ENCODE measurements at places on chromosomes 3 and 15. TPM values are rescaled to one million over a fixed set of nuclear protein-coding genes. Genes with fewer than 3 reads are reported as not detected.
A peak's percentile ranks its signal among the peaks of the same experiment; 100 is the strongest.

The BNIP2 gene
- total RNA-seq, result 68.0 TPM

- H3K4me3 ChIP-seq, result no peak overlapping the region
- H3K36me3 ChIP-seq, result no peaks in the 10 kb centered on the region
- no peak overlapping the region for H3K27ac ChIP-seq
- no peaks in the 10 kb centered on the region for H3K4me1 ChIP-seq
These were observed 731.4 kb downstream of the PLOD2 start for GRCh38 chr3:145429546-145429945.

The GUCA1C gene
- not detected for total RNA-seq

DNA sequence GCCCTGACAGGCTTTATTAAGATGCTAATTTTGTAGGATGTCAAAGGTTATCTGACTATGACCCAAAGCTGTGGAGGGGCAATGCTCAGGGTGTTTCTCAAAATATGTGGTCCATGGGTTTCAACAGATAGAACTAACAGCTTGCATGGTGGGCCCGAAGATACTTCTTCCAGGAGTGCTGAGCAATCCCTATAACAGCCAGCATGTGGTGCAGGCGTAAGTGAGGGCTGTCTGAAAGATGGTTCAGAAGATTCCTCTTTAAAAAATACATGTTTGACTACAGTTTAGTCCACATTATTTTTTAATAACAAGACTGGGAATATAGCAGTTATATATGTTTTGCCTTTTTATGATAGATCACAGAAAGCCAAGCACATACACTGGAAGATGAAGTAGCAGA is 7.6 kb downstream of the SCG3 start:
- no peaks in the 10 kb centered on the region for H3K36me3 ChIP-seq
- H3K4me3 ChIP-seq, result no peak overlapping the region
- no peaks in the 10 kb centered on the region for H3K4me1 ChIP-seq
- DNase-seq, result no peak

DNA sequence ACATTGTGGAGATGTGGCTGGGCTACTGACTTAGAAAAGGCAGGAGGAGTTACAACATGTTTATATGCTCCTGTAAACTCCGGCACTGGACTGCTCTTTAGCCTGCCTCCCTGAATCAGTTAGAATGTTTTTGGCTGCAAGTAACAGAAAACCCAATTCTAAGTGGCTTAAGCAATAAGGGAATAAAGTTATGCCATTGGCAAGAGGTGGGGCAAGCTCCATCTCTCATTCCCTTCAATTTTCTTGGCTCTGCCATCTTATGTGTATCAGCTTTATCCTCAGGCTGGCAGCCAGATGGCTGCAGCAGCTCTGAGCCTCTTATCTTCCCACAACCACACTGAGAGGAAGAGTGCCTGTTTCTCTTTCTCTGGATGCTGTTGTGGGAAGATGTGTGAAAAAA is 22.4 kb upstream of the MEIS2 start:
- H3K4me3 ChIP-seq, result no peak overlapping the region
- no peak overlapping the region for H3K27ac ChIP-seq
- DNase-seq, result no peak
- peaks cover 44% of the 10 kb centered on the region for H3K27me3 ChIP-seq
- H3K4me1 ChIP-seq, result peaks cover 8% of the 10 kb centered on the region

DNA sequence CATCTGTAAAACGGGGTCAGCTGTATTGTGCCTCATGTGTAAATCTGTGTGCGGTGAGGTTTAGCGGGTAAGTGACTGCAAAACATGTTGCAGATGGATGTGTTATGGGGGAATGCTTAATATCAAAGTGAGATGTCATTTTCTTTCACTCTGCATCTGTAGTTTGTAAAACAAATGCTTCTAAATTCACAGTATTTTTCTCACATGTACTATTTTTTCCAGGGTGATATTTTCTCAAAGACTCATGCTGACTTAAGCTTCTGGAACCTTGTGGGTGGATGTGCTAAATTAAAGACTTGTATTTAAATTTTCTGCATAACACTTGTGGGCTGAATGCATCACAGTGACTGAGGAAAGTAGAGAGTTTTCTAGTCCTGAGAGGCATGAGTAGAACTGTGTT is 115.2 kb upstream of the TP63 start:
- H3K4me1 ChIP-seq, result no peaks in the 10 kb centered on the region
- no peaks in the 10 kb centered on the region for H3K27me3 ChIP-seq
- H3K27ac ChIP-seq, result no peak overlapping the region
- DNase-seq, result no peak
- no peak overlapping the region for H3K4me3 ChIP-seq

- no peak overlapping the region for H3K27ac ChIP-seq
- DNase-seq, result no peak
- H3K27me3 ChIP-seq, result peaks cover 4% of the 10 kb centered on the region
- no peaks in the 10 kb centered on the region for H3K4me1 ChIP-seq
- no peaks in the 10 kb centered on the region for H3K36me3 ChIP-seq
- no peak overlapping the region for H3K4me3 ChIP-seq
These were observed 506.2 kb upstream of the ZNF385D start for GRCh38 chr3:22257252-22257651.

DNA sequence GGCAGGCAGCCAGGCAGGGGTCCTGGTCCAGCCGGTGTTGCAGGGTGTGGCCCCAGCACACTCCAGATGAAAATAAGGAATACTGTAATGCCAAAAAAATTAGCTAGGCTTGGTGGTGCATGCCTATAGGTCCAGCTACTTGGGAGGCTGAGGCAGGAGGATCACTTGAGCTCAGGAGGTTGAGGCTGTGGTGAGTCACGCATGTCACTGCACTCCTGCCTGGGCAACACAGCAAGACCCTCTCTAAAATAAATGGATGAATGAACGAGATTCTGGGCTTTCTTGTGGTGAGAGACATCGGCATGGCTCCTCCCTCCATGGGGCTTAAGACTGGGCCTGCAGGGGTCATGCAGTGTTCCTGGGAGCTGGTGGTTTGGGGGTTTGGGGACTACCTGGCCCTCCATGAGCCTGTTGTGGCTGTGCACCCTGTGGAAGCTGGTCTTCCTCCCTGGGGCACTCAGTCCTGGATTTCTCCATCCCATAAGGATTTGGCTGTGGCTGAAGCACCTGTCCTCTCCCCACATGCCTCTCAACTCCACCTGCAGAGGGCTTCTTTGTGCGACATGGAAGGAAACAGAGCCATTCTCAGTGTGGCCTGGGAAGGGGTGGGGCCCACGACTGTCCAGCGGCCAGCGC is 7.6 kb upstream of the RCCD1 start:
- peaks cover 48% of the 10 kb centered on the region for H3K36me3 ChIP-seq
- H3K4me1 ChIP-seq, result no peaks in the 10 kb centered on the region
- H3K4me3 ChIP-seq, result no peak overlapping the region

GRCh38 chr3:135982404-135982761 is 16.9 kb downstream of the PPP2R3A start:
- H3K27me3 ChIP-seq, result no peaks in the 10 kb centered on the region
- H3K36me3 ChIP-seq, result peaks cover 2% of the 10 kb centered on the region
- no peak overlapping the region for H3K4me3 ChIP-seq
- no peak for DNase-seq
- H3K27ac ChIP-seq, result no peak overlapping the region

DNA sequence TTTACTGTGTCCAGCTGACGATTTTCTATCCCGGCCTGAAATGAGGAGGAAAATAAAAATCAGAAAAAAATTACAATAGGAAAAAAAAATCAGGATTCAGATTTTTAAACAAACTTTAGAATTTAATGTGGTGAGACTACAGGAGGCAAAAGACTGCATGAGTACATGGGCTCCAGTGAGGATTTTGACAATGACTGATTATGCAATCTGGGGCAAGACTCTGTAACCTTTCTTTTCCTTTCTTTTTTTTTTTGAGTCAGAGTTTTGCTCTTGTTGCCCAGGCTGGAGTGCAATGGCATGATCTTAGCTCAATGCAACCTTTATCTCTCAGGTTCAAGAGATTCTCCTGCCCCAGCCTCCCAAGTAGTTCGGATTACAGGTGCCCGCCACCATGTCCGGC is 29.9 kb downstream of the SPG11 start:
- no peak overlapping the region for H3K4me3 ChIP-seq
- peaks cover 51% of the 10 kb centered on the region for H3K36me3 ChIP-seq
- H3K4me1 ChIP-seq, result peaks cover 6% of the 10 kb centered on the region
- H3K27me3 ChIP-seq, result no peaks in the 10 kb centered on the region
- H3K27ac ChIP-seq, result peak overlapping the region; percentile 62

The CDC25A gene
- total RNA-seq, result 3.8 TPM

The WDR93 gene
- not detected for total RNA-seq

The SNX22 gene
- total RNA-seq, result 0.31 TPM

DNA sequence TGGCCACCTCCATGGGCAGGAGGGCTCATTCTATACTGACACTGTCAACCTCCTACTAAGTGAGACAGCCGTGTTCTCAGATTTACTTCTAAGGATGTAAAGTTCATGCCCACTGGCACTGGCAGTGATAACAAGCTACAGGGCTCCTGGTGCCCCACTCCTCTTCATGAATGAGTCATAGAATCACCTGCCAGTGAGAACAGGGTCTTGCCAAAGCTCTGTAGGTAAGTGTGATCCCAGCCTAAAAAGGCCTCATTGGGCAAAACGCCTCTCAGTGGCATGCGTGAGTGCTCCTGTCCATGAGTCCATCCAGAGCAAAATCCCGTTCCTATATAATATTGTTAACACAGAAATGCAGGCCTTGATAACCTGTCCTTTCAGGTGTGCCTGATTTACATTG is 17.4 kb downstream of the PXYLP1 start:
- no peaks in the 10 kb centered on the region for H3K36me3 ChIP-seq
- peak; percentile 51 for DNase-seq
- no peak overlapping the region for H3K4me3 ChIP-seq

- H3K27me3 ChIP-seq, result no peaks in the 10 kb centered on the region
- peaks cover 92% of the 10 kb centered on the region for H3K4me1 ChIP-seq
- H3K27ac ChIP-seq, result peak overlapping the region; percentile 88
- H3K4me3 ChIP-seq, result peak overlapping the region; percentile 16
- H3K36me3 ChIP-seq, result peaks cover 77% of the 10 kb centered on the region
These were observed 25.6 kb downstream of the COL8A1 start for GRCh38 chr3:99663977-99664376.

DNA sequence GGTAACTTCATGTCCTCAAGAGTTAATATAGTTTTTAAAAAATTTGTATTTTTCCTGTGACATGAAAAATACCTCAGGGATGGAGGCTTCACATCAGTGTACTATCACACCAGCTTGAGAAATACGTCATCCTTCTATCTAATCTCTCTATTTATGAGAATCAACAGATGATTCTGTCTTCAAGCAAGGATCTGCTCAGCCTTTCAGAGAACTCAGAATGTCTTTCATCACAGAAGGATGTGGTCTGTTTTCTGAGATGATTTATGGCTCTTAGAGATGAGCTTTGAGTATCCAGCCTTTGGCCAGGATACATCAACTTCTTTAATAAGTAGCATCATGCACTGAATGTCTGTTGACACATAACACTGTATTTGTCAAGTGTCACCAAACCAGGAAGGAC is 193.9 kb downstream of the DTWD1 start:
- H3K36me3 ChIP-seq, result no peaks in the 10 kb centered on the region
- H3K27me3 ChIP-seq, result peaks cover 3% of the 10 kb centered on the region
- peaks cover 6% of the 10 kb centered on the region for H3K4me1 ChIP-seq
- no peak overlapping the region for H3K4me3 ChIP-seq
- no peak overlapping the region for H3K27ac ChIP-seq

DNA sequence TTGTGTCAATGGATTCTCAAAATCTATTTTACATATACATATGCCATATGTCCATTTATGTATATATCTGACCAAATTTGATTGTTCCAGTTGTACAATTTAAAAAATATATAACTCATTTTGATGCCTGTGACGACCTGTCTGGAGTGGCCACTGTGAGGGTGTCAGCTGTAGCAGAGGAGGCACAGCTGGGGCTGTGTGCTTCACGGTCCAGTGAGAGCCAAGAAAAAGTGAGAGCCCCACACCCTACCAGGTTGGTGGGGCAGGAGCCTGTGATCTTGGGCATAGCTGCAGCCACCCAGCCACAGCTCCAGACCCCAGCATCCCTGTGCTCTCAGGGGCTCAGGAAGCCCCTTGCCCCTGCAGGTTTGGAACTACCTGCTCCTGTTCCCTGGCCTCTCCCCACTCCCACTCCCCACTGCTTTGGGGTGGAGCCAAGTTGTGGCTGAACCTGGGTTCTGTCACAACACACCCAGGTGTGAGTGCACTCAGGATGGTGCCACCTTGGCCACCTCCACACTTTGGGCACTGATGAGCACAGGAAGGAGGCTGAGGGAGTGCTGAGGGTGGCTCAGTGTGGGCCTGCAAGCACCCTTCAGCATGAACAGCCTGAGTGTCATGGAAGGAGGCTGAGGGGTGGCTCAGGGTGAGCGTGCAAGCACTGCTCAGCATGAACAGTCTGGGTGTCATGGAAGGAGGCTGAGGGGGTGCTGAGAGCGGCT is 161.1 kb upstream of the ROBO1 start:
- no peak for DNase-seq
- no peak overlapping the region for H3K4me3 ChIP-seq
- H3K27me3 ChIP-seq, result no peaks in the 10 kb centered on the region
- H3K36me3 ChIP-seq, result no peaks in the 10 kb centered on the region

DNA sequence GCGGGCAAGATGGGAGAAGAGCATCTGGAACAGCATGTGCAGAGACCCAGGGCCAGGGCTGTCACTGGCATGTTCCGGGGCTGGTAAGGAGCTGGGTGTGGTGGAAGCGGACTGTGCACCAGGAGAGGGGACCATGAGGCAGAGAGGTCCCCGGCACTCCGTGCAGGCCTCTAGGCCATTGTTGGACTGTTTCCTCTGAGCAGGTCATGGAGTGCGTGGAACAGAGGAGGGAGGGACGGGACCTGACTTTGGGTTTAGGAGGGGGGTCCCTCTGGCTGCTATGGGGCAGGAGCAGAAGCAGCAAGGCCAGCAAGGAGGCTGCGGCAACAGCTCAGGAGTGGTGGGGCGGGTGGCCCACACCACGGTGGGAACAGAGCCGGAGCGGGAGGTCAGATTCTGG is 47.1 kb downstream of the TPRA1 start:
- H3K36me3 ChIP-seq, result no peaks in the 10 kb centered on the region
- peaks cover 12% of the 10 kb centered on the region for H3K4me1 ChIP-seq
- peaks cover 20% of the 10 kb centered on the region for H3K27me3 ChIP-seq
- DNase-seq, result no peak
- H3K27ac ChIP-seq, result no peak overlapping the region
- H3K4me3 ChIP-seq, result no peak overlapping the region

GRCh38 chr3:52270252-52270754 is 8.1 kb downstream of the WDR82 start:
- no peak for DNase-seq
- peaks cover 34% of the 10 kb centered on the region for H3K4me1 ChIP-seq
- peaks cover 43% of the 10 kb centered on the region for H3K36me3 ChIP-seq
- H3K4me3 ChIP-seq, result no peak overlapping the region
- peak overlapping the region; percentile 25 for H3K27ac ChIP-seq

DNA sequence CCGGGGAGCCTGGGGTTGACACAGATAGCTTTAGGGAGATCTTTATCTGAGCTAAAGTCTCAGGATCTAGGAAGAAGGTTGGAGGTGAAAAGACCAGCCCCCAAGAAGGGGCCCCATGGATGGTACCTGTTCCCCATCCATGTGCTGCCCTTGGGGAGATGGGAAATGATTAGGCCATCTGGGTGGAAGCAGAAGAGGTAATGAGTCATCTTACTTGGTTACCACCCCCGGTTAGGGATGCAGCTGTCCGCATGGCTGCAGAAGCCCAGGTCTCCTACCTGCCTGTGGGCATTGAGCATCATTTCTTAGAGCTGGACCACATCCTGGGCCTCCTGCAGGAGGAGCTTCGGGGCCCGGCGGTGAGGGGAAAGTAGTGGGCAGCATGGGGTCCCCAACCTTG is 3.1 kb upstream of the CPLX3 start:
- DNase-seq, result no peak
- no peaks in the 10 kb centered on the region for H3K36me3 ChIP-seq
- no peak overlapping the region for H3K4me3 ChIP-seq
- peaks cover 18% of the 10 kb centered on the region for H3K27me3 ChIP-seq
- H3K4me1 ChIP-seq, result no peaks in the 10 kb centered on the region

GRCh38 chr15:38325648-38325990 is 73.0 kb downstream of the SPRED1 start:
- H3K4me1 ChIP-seq, result peaks cover 1% of the 10 kb centered on the region
- H3K27ac ChIP-seq, result no peak overlapping the region
- no peak for DNase-seq
